T-helper 2 cell treated with Interferon-gamma antibody and Interleukin-4, amounts not matched to agents 100 ng/mL and 5 ng/mL, for 36 hours (primary cell): ENCODE measurements at places on chromosomes 12 and 14. TPM values are rescaled to one million over a fixed set of nuclear protein-coding genes. Genes with fewer than 3 reads are reported as not detected.

KSR2 gene
- total RNA-seq: 0.02 and 0.05 TPM in 2 replicates

TSPAN11 gene
- total RNA-seq: not detected in 2 replicates

KRT72 gene
- 0.27 and 0.30 TPM in 2 replicates for total RNA-seq

GLT8D2 gene
- total RNA-seq: 0.16 TPM in 1 of 2 replicates, not detected in the other

ASB2 gene
- 55.8 and 58.1 TPM in 2 replicates for total RNA-seq

GPX2 gene
- total RNA-seq: not detected in 2 replicates

IFNG gene
- total RNA-seq: 3.4 and 3.6 TPM in 2 replicates

KRT6C gene
- not detected in 2 replicates for total RNA-seq

KRT74 gene
- not detected in 2 replicates for total RNA-seq

RASAL1 gene
- total RNA-seq: 0.09 and 0.14 TPM in 2 replicates

NKX2-8 gene
- total RNA-seq: not detected in 2 replicates

GALNT8 gene
- 2.1 and 2.9 TPM in 2 replicates for total RNA-seq

ERP27 gene
- total RNA-seq: 12.2 and 13.3 TPM in 2 replicates

TMEM132C gene
- total RNA-seq: not detected in 2 replicates

EML5 gene
- 1.2 and 1.5 TPM in 2 replicates for total RNA-seq

GRIP1 gene
- not detected in 2 replicates for total RNA-seq

AKAP5 gene
- total RNA-seq: 1.5 TPM in 2 replicates

ZNF10 gene
- total RNA-seq: 5.5 and 7.4 TPM in 2 replicates

NAA30 gene
- 16.4 and 17.2 TPM in 2 replicates for total RNA-seq

TMPO gene
- 356 and 364 TPM in 2 replicates for total RNA-seq

DIO3 gene
- total RNA-seq: not detected in 2 replicates

CD163 gene
- not detected in 2 replicates for total RNA-seq

COQ5 gene
- total RNA-seq: 28.7 and 31.0 TPM in 2 replicates

ATXN3 gene
- 23.4 and 24.0 TPM in 2 replicates for total RNA-seq

CLEC7A gene
- total RNA-seq: not detected in 2 replicates

RNASE3 gene
- total RNA-seq: not detected in 2 replicates

C1R gene
- total RNA-seq: 2.6 and 4.0 TPM in 2 replicates

GLIPR1L1 gene
- total RNA-seq: not detected in 2 replicates

PPP4R4 gene
- total RNA-seq: 0.64 and 1.1 TPM in 2 replicates

SDR9C7 gene
- not detected in 2 replicates for total RNA-seq

LRP1 gene
- total RNA-seq: 0.57 and 0.91 TPM in 2 replicates

PTPRQ gene
- total RNA-seq: not detected in 2 replicates

EFCAB11 gene
- 6.4 and 6.5 TPM in 2 replicates for total RNA-seq

SUPT16H gene
- 130 and 137 TPM in 2 replicates for total RNA-seq

FAIM2 gene
- total RNA-seq: 0.18 and 0.27 TPM in 2 replicates

GALNT16 gene
- not detected in 2 replicates for total RNA-seq

DHH gene
- total RNA-seq: 0.07 and 0.09 TPM in 2 replicates

MYH7 gene
- not detected in 2 replicates for total RNA-seq

CRIP1 gene
- 545 and 546 TPM in 2 replicates for total RNA-seq

TBC1D30 gene
- total RNA-seq: 0.11 and 0.30 TPM in 2 replicates

SIX4 gene
- total RNA-seq: 0.82 and 0.89 TPM in 2 replicates

PPP1R36 gene
- 0.16 and 0.25 TPM in 2 replicates for total RNA-seq

TAS2R14 gene
- total RNA-seq: 3.2 and 4.1 TPM in 2 replicates
